Aorta (tissue), 5 donors: ENCODE measurements at places on chromosomes 7 and 10. TPM values are rescaled to one million over a fixed set of nuclear protein-coding genes. Genes with fewer than 3 reads are reported as not detected.

Gene ZDHHC4
- total RNA-seq = 33.8 TPM

Gene C7orf57
- not detected for total RNA-seq

Gene MSMB
- total RNA-seq = not detected

Gene ZNF239
- 3.3 TPM for total RNA-seq

Gene LMTK2
- 16.6 TPM for total RNA-seq

Gene WEE2
- 0.12 TPM for total RNA-seq

Gene HOXA13
- total RNA-seq = not detected

Gene LOXL4
- 15.5 TPM for total RNA-seq

Gene STOX1
- total RNA-seq = 0.39 TPM

Gene HPSE2
- 3.4 TPM for total RNA-seq

Gene SAP25
- total RNA-seq = 2.1 TPM

Gene ELN
- total RNA-seq = 836 TPM

Gene ENTPD1
- total RNA-seq = 77.8 TPM

Gene GRM3
- total RNA-seq = not detected

Gene LIPJ
- total RNA-seq = not detected

Gene OIT3
- 0.23 TPM for total RNA-seq

Gene PKD2L1
- 1.1 TPM for total RNA-seq

Gene IQUB
- 0.39 TPM for total RNA-seq

Gene PRPS1L1
- total RNA-seq = not detected

Gene TFPI2
- total RNA-seq = 5.8 TPM

Gene BNIP3
- total RNA-seq = 32.7 TPM

Gene GNGT1
- not detected for total RNA-seq

Gene GPR37
- total RNA-seq = 0.99 TPM

Gene UCN3
- not detected for total RNA-seq

Gene CHRM2
- total RNA-seq = not detected

Gene AASS
- total RNA-seq = 42.4 TPM

Gene ASZ1
- total RNA-seq = not detected

Gene C10orf90
- not detected for total RNA-seq

Gene MYPN
- total RNA-seq = not detected

Gene TUBB8
- total RNA-seq = not detected

Gene FOXI2
- 0.23 TPM for total RNA-seq

Gene HTR5A
- total RNA-seq = not detected

Gene DGKI
- 6.8 TPM for total RNA-seq

Gene SPOCK2
- 4.5 TPM for total RNA-seq

Gene CNPY1
- total RNA-seq = not detected

Gene C10orf53
- total RNA-seq = not detected

Gene HTR7
- 3.1 TPM for total RNA-seq

Gene SLC26A5
- total RNA-seq = 0.57 TPM

Gene EGFR
- 70.5 TPM for total RNA-seq

Gene RBM28
- 38.4 TPM for total RNA-seq

Gene C10orf62
- total RNA-seq = 0.29 TPM

Gene GET4
- total RNA-seq = 22.7 TPM

Gene HOXA2
- 1.6 TPM for total RNA-seq

Gene TAS2R41
- total RNA-seq = 0.69 TPM

Gene GALNT17
- total RNA-seq = 5.8 TPM

Gene IFIT1
- total RNA-seq = 13.2 TPM

Gene CYP3A4
- not detected for total RNA-seq

Gene DLD
- total RNA-seq = 53.5 TPM

Gene SCD
- 22.7 TPM for total RNA-seq

Gene PTPRZ1
- 2.7 TPM for total RNA-seq
